ENCODE measurements at places on chromosomes 4 and X. TPM values are rescaled to one million over a fixed set of nuclear protein-coding genes. Genes with fewer than 3 reads are reported as not detected.

- DNase-seq: no peak
Observed at GRCh38 chr4:8383451-8384160, 56.9 kb downstream of the ACOX3 start.

ARMCX5 gene
- total RNA-seq: 5.7 TPM

DNA sequence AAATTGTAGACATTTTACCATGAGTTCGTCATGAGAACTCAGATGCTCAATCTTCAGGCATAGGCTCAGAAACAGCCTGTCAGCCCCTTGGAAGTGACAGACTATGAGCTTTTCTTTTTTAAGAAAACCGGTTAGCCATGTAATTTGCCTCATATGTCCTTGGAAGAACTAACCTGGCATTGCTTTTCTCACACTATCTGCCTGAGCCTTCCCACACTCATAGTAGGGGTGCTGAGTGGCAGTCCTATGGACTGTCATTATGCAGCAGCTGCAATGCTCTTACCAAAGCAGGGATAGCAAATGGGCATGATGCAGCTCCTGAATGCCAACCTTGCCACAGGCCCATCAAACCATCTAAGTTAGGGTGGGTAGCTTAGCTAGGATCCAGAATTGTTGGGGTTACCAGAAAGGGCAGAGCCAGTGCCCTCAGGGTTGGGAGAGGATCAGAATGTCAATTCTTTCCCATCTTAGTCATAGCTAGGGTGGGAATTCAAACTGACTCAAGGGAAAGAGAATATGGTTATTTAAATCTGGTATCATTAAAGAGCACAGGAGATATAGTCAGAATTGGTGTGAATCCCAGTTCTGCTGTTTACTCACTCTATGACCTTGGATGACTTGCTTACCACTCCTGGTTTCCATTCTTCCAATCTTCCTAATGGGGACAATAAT lies 230.6 kb upstream of the CPEB2 start:
- peak; percentile 30 for DNase-seq

DNA sequence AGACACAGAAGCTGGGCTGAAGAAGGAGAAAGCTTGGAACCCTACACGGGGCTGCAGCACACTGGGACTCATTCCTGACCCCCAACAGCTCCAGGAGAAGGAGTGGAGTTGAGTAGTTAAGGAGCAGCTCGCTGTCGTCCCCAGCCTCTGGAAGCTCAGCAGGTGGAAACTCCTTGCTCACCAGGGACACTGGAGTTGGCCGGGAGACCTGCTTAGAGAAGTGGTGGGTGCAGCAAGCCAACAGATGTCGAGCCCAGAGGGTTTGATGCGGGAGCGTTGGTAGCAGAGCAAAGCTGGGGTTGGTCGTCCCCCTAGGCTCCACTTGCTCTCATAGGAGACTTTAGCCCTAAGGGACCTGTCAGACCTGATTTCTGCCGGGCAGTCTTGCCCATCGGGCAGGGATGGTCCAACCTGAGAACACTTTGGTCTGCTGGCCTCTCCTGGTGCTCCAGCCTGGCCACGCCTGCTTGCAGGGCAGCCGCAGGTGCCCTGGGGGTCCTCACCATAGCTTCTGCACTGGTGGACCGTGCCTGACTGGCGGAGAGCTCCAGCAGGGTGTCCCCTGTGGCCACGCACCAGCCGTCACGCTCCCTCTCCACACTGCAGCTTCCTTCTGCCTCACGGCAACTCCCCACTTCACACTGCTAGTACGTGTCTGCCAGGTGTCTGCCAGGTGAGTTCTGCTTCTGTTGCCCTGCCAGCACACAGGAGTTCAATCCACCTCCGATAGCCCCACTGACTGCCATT lies 353.7 kb downstream of the GASK1B start:
- no peak for DNase-seq

DNA sequence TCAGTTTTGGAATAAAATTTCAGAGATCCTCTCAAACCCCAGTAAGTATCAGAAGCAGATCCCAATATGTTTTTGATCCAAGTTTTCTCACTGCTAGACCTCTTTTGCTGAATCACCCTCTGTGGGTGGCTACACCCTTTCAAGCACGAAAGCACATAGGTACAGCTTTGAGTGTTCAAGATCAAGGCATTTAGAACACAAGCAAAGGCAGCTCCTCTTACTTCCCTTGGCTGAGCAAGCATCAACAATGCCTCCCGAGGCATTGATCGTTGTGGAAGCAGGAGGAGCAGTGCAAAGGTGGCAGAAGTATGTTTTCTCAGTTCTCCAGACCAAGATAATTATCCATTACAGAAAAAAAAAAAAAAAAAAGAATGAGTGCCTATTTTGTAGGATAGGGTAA lies 72.0 kb upstream of the TSPAN7 start:
- no peak for DNase-seq

DNA sequence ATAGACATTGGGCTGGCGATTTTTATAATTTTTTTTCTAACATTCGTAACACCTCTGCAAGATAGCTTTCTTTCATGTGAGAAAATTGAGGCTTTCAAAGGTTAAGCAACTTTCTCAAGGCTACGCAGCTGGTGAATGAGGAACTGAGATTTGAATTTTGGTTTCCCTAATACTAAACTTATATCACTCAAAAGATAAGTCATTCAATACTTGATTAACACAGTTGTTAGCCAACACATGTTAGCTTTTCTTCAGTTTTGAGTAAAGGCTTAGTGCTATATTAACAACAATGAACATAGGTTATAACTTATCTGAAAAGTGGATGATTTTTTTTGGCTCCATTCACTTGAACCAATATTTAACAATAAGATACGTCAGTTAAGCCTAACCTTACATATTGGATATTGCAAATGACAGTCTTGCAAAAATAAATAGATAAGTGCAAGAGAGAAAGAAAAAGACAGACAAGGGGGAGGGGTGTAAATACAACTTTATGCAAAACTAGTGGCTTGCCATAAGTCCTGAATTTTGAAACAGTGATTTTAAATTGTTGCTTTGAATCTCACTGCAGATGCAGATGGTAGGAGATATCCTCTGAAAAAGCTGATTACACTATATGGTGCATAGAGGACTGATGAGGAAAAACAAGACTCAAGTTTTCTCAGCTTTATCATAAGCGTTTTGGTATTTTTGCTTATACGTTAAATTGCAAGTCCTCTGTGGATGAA lies 11.1 kb upstream of the GPM6A start:
- DNase-seq: no peak

DNA sequence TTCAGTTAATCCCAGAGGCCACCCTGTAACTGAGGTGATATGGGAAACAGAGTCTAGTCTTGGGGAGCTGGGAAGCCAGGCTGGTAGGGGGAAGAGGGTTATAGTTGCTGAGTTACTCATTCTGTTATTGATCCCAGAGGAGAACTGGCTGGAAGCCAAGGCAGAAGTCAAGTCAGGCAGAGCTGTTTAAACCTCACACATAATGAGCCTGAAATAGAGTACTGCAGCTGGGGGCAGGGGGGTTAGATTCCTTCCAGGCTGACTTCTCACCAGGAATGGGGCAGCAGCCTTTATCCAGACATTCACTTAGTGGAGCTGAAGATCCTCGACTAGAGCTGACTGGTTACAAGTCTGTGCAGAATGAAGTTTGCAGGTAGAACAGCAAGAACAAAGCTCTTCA lies 144.9 kb downstream of the C4orf33 start:
- no peak for DNase-seq

DNA sequence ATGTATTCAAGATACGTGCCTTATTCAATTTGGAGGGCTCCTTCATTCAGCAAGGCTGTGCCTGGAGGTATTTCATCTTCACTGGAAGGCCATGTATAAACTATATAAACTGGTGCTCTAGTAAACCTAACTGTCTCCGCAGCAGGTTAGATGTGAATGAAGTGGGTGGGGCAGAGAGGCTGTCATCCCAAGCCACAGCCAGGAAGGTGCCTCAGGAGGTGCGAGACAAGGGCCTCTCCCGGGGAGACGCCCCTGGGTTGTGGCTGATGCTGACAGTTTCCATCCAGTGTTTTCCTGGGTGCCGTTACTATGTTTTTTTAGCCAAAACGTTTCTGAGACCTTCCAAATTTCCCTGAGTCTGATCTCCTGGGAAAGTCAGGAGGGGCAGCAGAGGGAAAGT lies 221.5 kb upstream of the RPL34 start:
- no peak for DNase-seq

GRCh38 chr4:36215627-36216026 lies 28.7 kb downstream of the ARAP2 start:
- DNase-seq: no peak

DNA sequence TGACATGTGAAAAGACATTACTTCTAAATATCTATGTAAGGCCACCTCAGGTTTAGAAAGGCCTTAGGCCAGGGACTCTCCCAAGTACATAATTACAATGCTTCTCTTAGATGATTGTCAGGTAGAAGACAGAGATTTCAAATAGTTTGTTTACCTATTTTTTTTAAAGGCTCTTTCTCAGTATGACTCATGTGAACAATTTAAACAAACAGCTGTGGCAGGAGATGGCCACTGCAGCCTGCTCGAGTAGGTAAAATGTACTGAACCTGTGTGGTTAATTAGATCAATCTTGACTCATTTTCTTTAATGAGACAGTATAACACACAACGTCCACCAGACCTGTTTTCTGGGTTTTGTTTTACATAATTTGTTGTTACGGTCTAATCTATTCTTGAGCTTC lies 50.2 kb downstream of the LEF1 start:
- DNase-seq: peak; percentile 6

GRCh38 chr4:175385797-175386196 lies 426.3 kb downstream of the GPM6A start:
- no peak for DNase-seq

PROM1 gene
- total RNA-seq: not detected

TMEM47 gene
- total RNA-seq: not detected

DNA sequence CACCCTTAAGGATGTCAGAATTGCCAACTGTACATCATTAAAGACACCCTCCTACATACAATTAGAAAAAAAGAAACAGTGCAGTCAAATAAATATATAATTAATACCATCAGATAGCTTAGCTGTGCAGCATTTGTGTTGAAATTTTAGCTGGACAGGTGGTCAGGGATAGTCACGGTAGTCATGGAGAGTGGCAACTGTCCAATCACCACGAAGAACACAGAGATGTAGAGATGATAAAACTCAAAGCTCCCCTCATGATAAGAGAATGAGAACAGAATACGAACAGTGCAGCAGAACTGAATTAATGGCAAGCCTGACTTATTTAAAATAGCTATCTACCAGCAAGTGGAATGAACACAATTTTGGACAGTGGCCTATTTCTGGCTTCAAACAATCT lies 27.2 kb downstream of the SLC39A8 start:
- no peak for DNase-seq

TEC gene
- total RNA-seq: 6.6 TPM

NUDT6 gene
- total RNA-seq: 14.1 TPM

GRCh38 chr4:25760518-25761157 lies 102.2 kb downstream of the SEL1L3 start:
- no peak for DNase-seq

- no peak for DNase-seq
Observed at GRCh38 chr4:150002561-150002960, 75.7 kb upstream of the DCLK2 start.

MAB21L2 gene
- not detected for total RNA-seq

- no peak for DNase-seq
Observed at GRCh38 chrX:112746812-112747595, 67.3 kb upstream of the LHFPL1 start.

DNA sequence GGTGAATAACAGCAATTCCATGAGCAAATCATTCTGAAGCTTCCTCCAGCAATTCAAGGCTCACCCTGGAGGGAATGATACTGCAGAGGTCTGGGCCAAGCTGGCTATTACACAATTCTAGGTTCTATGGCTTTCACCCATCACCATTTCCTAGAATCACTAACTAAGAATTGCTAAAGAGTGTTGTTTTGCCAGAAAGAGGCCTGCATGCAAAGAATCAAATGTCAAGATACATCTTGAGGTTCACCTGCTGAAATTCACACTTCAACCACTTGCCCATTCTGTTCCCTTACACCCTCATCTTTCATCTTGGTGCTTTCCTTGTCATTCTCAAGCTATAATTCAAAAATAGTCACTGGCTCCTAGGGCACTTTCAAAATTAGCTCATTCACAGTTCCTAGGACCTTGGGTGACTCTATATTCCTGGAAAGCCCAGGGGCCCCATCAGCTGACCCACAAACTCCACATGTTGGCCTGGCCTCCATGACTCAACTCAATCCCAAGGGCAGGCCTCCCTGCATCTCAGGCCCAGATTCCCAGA lies 7.0 kb downstream of the APBB2 start:
- no peak for DNase-seq

DNA sequence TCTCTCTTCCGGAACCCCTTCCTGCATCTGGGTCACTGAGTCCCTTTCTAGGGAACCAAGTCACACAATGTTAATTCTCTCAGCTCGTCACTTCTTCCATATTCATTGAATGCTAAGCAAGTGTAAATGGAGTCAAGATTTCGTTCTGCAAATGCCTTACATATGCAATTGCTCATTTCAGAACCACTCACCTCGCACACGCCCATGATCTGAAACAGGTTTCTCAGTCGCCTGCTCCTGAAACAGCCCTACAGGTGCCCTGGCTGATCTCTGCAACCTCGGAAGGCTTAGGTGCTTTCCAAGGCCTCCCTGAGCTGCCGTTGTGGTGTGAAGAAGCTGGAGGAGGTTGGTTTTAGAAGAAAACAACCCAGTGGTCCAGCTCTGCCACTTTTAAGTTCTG lies 100.8 kb upstream of the MSX1 start:
- no peak for DNase-seq

GRCh38 chrX:154490021-154490413 lies 412 bp downstream of the SLC10A3 start:
- DNase-seq: no peak

- DNase-seq: peak; percentile 93
Observed at GRCh38 chrX:5051831-5052491, 1176.7 kb downstream of the NLGN4X start.

MAGEA4 gene
- total RNA-seq: not detected

DNA sequence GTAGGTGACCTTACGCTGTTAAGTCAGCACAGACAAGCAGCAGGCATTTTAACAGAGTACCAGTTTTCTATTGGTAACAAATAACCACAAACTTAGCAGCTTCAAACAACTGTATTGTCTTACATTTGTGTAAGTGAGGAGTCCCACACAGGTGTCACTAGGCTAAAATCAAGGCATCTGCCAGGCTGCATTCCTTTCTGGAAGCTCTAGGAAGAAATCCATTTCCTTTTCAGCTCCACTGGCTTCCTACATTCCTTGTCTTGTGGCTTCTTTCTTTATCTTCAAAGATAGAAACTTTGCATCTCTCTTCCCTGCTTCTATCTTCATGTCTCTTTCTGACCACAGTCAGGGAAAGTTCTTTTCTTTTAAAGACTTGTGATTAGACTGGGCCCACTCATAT lies 139.9 kb downstream of the TMEM144 start:
- no peak for DNase-seq

ODAM gene
- not detected for total RNA-seq

ZNF157 gene
- not detected for total RNA-seq

DNA sequence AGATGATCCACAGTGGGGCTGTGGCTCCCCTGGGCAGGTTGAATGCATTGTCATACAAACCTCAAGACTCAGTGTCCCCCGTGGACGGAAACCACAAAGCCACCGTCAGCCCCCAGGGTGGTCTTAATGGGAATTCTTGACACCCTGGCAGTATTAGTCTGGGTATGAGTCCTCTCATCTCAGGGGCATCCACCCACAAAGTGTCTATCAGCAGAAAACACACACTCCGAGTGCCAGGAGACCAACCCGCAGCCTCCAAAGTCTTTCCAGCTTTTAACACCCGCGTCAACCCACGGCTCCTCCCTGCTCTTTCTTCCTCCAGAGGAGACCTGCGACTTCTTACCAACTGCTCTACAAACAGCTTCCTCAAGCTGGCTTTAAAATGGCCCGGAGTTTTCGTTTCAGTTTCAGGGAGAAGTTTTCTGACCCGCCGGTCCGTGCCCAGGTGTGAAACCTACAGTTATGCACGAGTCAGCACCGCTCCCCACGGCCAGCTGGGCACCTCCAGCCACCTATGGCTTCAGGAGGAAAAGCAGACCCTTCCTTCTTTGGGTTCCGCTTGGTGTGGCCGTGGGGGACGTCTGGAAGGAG lies 14.4 kb upstream of the ASMTL start:
- no peak for DNase-seq
